Stimulated activated CD8-positive, alpha-beta memory T cell treated with anti-CD3 and anti-CD28 coated beads, Interleukin-15, amount 100 ng/mL, for 1 hour (primary cell): ENCODE measurements at places on chromosomes 7 and 10.

DNA sequence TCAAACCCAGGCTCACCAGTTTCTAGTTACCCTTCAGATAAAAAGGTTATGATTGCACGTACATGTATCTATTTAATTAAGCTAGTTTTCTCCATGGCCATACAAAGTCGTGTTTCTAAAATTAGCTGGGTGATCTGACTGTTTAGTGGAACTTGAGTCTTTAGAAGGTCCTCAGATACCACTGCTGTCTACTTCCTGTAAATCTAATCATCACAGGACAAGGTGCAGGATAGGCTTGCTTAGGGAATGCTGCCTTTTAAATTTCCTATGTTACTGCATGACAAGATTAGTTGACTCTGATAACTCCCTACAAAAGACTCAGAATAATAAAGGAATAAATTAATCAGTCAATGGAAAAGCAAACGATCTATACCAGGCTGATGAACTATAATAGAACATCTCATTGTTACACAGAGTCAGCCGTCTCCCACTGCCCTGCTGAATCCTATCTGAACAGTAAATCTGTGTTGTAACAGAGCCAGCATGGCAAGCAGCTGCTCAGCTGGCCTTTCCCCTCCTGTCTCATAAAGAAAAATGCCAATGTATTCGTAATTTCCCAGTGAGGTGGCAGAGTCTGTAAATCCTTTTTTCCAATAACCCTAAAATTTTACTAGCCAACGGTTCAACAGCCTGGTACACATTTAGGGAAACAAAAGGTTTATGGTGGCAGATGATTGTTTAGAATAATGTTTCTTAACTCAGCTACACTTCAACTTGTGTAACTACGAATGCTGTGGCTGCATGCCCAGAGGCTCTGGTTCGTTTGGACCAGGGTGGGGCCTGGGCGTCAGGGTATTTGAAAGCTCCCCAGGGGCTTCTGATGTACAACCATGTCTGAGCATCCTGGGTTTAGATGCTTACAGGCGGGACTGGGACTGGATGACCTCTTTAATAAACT, 318.0 kb downstream of the PAXIP1 start:
- no peak for DNase-seq

GRCh38 chr10:76218035-76218434, 786.6 kb downstream of the LRMDA start:
- DNase-seq: no peak

DNA sequence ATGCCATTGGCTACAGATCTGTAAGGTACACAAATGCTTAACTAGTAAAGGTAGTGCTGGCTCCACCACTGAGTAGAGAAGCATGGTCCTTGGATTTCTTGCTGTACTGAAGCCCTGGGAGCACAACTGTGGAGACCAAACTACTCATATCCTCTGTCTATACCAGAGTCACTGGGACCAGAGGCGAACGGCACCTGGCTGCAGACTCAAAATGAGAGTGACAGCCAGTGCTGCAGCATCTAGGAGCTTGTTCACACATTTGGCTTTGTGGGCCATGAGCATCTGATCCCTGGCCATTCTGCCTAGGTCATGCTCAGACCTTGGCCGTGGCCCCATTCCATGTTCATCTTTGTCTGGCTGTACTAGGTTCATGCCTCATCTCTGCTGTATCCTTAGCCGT, 31.9 kb downstream of the LRRC18 start:
- no peak for DNase-seq

DNA sequence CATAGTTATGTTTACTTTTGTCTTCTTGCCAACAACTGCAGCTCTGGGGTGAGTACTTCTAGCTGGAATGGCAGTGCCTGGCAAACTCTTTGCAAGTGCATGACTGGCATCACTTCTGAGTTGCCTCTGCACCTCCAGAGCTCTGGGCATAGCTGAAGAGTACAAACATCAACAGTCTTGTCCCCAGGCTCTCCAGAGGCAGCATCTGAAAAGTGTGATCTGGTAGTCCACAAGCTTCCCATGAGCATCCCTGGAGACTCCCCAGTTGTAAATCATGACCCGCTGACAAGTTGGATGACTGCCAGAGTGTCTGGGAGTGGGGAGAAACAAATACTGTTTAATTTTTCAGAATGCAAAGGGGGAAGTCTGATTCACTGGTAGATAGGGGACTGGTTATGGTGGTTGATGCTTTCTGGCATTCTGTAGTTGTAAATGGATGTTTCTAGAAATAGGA, 138.9 kb upstream of the CDK13 start:
- no peak for DNase-seq

DNA sequence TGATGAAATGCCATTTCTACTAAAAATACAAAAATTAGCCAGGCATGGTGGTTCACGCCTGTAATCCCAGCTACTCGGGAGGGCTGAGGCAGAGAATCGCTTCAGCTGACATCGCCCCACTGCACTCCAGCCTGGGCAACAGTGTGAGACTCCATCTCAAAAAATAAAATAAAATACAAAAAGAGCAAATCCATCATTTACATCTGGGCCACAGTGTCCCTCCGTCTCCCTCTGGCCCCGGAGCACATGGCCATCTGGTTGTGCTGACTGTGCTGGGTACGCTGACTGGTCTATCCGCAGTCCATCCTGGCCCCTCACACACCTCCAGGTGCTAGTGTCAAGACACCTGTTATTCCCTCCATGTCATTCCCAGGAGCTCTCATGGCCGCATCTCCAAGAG, 42.1 kb downstream of the KCNH2 start:
- no peak for DNase-seq

GRCh38 chr10:22604344-22605126, 109.8 kb downstream of the PIP4K2A start:
- DNase-seq: no peak

DNA sequence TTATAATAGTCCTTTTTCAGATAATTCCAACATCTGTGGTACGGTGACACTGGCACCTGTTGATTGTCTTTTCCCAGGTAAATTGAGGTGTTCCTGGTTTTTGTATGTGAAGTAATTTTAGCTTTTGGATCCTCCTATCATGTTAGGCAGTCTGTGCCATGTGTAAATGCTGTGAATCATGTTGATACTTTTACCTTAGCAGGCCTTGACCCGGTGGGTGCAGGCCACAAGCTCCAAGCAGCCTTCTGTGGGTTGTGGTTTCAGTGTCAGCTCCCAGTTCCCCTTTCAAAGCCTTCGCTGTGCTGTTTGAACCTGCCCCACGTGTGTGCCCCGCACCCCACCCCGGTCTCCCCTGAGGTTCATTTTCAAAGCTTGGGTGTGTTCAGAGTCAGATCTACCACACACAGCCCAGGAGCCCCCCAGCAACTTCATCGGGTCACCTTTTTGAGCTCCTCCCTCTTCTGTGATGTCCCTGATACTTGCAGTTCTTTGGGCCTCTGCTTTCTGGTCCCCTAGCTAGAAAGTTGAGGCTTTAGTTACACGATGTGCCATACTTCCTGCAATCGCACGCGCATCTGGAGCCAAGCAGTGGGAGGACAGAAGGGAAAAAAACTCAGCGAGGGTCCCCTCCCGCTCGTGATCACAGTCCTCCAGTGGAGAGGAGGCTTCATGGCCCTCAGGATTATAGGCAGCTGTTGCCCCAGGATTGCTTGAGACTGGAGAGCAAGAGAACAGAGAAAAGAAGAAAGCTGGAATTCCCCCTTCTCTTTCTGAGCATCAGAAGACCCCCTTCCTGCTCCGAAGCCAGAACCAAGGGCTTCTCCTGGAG, 8.7 kb upstream of the BHLHA15 start:
- DNase-seq: peak; percentile 13

DNA sequence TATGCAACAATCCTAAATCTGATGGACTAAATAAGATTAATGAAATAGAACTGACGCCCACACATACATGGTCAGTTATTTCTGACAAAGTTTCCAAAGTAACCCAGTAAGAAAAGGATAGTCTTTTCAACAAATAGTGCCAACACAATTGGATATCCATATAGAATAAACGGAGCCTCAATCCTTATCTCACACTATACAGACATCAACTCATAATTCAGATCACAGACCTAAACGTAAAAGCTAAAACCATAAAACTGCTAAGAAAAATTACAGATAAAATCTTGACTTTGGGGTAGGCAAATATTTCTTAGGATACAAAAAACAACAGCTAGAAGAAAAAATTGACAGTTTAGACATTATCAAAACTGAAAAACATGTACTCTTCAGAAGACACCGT, 8.5 kb downstream of the CACUL1 start:
- DNase-seq: no peak

GRCh38 chr10:13658871-13659685, 72.3 kb downstream of the PRPF18 start:
- no peak for DNase-seq

GRCh38 chr7:138952791-138953190, 28.4 kb downstream of the KIAA1549 start:
- no peak for DNase-seq

GRCh38 chr7:130901209-130901783, 167.3 kb upstream of the KLF14 start:
- no peak for DNase-seq

DNA sequence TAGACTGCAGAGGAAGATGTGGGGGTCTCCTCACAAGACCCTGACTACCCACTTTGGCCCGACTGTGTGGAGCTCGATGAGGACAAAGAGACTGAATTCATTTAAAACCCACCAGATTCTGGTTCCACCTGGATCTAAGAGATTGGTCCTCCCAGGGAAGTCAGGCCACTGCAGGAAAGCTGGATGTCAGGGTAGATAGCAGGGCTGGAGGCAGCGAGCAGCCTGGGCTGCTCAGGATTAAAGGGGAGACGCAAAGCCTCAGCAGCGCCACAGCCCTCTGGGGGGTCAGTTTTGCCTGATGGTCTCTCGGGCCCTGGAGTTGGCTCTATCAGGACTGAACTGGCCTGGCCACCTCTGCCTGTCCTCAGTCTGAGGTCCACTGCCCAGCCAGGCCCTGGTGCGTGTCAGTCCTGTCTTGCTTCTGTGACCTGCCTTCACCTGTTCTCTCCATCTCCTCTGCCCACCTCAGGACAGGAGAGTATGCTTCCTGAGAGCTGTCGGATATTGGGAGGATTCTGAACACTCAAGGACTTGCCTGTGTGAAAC, 12.2 kb upstream of the KLRG2 start:
- DNase-seq: no peak

DNA sequence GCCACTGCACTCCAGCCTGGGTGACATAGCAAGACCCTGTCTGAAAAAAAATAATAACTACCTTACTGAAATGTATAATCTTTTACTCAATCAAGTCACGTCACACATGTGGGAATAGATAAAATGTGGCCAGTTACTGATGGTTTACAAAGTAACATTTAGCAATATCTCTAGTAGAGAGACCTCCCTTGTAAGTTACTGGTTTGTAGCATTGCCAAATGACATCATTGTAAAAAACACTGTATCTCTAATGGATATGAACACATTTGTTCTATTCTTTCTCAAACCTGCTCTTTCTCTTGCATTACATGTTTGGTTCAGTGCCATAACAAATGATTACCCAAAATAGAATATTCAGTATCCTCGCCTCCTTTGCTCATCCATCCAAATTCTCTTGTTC, 18.8 kb downstream of the TET1 start:
- no peak for DNase-seq

DNA sequence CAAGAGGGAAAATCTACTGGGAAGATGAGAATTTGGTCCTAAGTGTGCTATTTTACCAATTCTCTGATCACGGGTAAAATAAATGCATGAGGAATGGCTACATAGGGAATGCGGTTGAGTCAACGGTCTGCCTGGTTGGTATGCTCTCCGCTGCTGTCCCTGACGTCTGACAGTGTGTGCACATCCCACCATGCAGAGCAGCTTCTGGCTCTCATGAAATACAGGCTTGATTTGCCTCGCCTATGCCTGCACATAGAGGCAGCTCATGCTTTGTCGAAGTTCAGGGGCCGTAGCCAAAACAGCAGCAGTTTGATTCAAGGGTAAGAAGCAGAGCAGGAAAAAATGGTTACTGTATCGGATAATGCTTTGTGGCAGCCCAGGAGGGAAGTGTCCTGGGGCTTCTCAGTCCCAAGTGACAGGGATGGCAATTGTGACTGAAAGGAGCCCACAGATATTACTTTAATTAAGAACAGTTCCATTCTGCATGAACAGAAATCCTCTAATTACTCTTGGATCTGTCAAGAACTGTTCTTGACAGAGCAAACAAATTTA, 268.4 kb upstream of the SLC26A5 start:
- no peak for DNase-seq

DNA sequence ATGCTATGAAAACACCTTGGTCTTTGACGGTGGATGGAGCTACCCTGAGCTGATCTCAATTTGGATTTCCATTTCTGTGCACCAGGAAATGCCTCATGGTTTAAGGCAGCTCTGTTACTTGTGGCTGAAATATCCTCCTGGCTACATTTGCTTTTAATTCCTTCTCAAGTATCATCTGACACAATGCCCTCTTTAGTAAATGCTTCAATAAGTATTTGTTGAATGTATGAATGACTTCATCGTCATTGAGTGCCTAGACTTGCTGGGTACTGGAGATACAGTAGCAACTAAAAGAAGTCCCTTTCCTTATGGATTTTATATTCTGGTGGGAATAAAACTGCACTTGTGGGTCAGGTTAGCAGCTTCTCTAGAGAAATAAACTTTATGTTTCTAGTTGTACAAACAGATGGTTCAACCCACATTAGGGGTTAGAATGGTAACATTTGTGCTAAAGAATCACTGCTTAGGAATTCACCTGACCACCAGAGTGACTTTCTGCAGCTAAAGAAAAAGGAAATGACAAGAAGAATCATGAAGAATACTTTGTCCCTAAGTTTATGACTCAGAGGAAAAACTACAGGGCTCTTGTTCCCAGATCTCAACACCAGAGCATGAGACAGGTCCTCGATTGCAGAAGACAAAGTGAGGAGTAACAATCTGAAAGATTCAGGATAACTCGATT, 21.8 kb upstream of the SMNDC1 start:
- DNase-seq: no peak

GRCh38 chr10:1762076-1762475, 24.8 kb upstream of the ADARB2 start:
- DNase-seq: no peak

GRCh38 chr7:134182078-134182477, 54.9 kb downstream of the LRGUK start:
- no peak for DNase-seq

- no peak for DNase-seq
These were observed 54.5 kb downstream of the JAKMIP3 start for GRCh38 chr10:132120200-132120599.

- no peak for DNase-seq
These were observed 9.0 kb upstream of the RHBDD2 start for GRCh38 chr7:75869776-75870379.

DNA sequence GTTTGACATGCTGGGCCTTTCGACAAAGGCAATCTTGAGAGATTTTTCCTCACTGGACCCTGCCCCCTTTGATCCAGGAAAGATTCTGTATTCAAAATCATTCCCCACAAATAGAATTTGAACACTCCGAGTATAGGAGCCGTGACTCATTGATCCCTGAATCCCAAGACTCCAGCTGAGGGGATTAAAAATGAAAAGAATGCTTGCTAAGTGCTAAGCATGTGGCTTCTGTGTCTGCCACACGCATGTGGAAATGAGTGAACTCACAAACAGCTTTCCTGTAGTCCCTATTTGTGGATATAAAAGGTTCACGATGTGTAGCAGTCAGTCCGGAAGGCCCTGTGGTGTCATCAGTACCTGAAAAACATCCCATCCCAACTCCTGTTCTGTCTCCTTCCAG, 674.3 kb downstream of the SDK1 start:
- no peak for DNase-seq

- no peak for DNase-seq
These were observed 234.6 kb downstream of the TNS3 start for GRCh38 chr7:47347346-47347745.

GRCh38 chr7:30226614-30227268, 57.7 kb upstream of the ZNRF2 start:
- no peak for DNase-seq
